ENCODE measurements at places on chromosomes 11 and 22. TPM values are rescaled to one million over a fixed set of nuclear protein-coding genes. Genes with fewer than 3 reads are reported as not detected.

The RAB36 gene
- 2.1 TPM for total RNA-seq

- no peak for DNase-seq
Observed at GRCh38 chr22:22474733-22475132, 33.8 kb downstream of the ZNF280B start.

GRCh38 chr11:101929294-101929915, 13.1 kb upstream of the ANGPTL5 start:
- no peak for DNase-seq

DNA sequence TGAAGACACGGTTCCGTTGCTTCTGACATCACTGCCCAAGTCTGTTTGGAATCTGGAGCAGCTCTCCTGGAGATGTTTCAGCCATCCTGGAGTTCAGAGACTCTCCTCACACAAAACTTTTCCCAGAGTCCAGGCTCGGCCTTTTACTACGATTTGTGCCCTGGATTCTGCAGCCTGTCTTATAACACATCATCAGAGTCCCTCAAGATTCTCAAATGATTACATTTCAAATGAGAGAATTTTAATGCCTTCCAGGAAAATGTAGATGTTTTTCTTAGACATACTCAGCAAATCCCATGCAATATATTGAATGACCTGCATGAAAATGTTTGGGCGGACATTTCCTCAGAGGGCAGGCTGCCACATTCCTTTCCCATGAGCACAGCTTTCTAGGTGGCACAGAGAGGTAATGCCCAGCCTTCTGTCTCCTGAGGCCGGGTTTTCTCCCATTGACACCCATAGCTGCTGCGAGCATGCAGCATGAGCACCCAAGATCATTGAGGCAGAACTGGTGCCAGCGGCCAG, 129.1 kb downstream of the SNX19 start:
- no peak for DNase-seq

DNA sequence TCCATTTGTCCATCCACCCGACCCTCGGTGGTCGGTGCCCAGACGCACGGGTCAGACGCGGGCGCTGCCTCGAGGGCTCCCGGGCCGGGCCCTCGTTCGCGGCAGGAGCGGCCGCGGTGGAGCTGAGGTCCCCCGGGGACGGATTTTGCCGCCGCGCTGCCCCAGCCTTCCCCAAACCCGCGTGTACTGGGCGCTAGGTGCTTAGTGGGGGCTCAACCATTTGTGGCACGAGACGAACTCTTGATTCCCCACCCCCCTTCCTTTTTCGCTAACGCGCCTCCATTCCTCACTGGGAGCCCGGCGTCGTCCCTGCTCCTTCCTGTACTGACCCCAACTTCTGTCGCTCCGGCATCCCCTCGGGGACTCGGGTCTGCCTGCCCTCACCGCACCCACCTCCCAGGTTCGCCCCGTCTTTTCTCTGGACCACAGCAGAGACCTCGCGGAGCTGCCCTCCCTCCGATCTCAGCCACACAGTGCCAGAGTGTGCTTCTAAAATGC, 789 bp upstream of the CBX7 start:
- DNase-seq, result no peak

DNA sequence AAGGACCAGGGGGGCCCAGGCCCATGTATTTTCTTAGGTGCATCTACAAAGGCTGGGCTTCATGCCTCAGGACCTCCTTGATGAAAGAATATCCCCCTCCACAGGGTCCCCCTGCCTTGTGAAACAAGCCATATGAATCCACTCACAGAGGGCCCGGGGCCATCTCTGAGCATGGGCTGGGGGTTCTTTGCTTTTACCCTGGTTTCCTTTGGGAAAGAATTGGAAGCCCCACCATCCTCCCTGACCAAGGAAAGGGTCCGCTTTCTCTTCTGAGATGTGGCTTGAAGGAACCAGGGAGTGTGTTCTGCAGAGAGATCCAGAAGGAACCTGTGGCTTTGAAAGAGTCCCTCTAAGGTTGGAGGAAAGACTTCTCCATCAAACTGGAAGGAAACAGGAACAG, 9.2 kb upstream of the ANO1 start:
- no peak for DNase-seq

The TIMM10B gene
- total RNA-seq, result 60.0 TPM

GRCh38 chr11:111465400-111465799, 46.8 kb downstream of the BTG4 start:
- DNase-seq, result no peak

DNA sequence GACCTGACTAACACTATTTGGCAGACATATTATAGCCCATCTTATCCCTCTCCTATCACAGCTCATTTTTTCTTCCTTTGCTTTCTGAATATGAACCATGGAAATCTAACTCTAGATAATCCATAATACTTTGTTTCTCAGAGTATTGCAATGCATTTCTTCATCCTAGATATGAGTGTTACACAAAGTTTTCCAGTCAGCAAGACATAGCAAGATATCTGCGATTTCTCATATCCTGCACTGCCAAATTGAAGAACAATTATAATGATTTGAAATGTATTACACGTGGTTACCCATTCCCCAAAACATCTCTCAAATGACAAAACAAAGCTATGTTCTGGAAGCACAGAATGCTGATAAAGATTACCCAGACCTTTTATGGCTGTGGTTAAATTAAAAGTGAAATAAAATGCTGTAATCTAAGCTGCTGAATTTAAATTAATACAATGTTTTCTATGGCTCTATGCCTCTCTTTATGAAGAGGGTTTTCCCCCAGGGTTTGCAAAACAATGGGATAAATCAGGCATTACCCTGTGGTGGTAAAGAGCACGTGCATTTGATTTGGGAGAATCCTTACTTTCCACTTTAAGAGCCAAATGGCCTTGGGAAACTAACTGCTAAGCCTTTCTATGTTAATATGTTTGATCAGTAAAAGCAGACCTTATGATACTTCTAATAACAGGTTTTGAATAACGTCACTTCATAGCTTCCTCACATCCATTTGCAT, 1291.0 kb upstream of the CNTN5 start:
- no peak for DNase-seq

GRCh38 chr11:47148270-47148669, 28.4 kb downstream of the ARFGAP2 start:
- DNase-seq, result no peak

- no peak for DNase-seq
Observed at GRCh38 chr11:118877487-118878162, 6.1 kb upstream of the CXCR5 start.

DNA sequence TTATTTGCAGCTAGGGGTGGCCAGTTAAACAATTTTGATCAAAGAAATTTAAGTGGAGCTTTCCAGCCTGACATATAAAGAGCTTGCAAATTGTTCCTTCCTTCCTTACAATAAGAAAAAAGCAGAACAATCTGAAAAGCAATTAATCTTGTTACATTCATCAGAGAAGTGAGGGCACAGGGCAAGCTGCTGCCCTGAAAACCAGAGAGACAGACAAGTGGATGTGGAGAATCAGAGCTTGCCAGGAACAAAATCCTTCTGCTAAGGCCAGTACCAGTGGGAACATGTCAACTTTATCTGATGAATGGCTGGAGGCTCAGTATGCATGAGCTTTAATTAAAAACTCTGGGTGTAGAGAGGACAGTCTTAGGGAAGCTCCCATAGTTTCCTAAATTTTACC, 8.8 kb downstream of the CCDC179 start:
- no peak for DNase-seq

The BTG4 gene
- total RNA-seq, result not detected

GRCh38 chr11:98036810-98037209, 983.9 kb upstream of the CNTN5 start:
- DNase-seq, result no peak

The ANO9 gene
- 37.2 TPM for total RNA-seq

DNA sequence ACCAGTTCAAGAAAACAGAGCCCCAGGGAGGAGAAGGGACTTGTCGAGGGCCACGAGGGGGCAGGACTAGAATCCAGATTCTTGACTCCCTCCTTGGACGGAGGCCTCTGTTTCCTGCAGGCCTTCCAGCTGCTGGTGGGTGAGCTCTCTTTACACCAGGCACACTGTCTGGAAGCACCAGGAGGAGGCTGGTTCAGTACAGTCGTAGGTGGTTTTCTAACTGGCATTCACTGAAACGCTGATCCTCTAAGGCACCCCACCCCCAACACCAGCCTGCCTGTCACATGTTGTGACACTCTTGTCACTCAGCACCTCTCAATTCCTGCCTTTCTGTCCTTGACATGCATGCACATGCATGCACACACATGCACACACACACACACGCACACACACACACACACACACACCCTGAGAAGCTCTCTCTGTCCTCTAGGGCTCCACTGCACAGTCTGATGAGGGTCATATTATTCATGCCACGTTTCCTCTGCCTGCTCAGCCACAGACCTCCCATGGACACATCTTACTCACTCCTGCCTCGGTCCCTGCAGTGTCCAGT, 751 bp downstream of the MS4A10 start:
- no peak for DNase-seq

DNA sequence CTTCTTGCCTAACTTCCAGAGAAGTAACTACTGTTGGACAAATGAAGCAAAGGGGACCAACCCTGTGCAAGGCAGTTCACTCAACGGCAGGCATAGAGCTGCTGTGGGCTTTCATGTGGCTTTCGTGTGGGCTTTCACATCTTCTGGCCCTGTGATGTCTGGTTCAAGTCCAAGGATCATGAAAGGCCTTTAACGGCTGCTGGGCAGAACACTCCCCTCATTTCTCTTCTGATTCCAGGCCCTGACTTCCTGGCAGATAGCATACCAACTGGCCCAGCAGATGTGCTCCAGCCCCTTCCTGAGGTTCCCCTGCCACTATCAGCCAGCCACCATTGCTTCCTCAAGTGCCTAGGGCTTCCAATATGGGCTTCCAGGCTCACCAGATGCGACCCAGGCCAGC, 28.7 kb upstream of the CTR9 start:
- no peak for DNase-seq
